Right cardiac atrium (tissue), 5 donors: ENCODE measurements at places on chromosomes 6 and 20. TPM values are rescaled to one million over a fixed set of nuclear protein-coding genes. Genes with fewer than 3 reads are reported as not detected.

- no peak for DNase-seq
Measured at GRCh38 chr6:42250274-42250931, 32.7 kb upstream of the MRPS10 start.

DNA sequence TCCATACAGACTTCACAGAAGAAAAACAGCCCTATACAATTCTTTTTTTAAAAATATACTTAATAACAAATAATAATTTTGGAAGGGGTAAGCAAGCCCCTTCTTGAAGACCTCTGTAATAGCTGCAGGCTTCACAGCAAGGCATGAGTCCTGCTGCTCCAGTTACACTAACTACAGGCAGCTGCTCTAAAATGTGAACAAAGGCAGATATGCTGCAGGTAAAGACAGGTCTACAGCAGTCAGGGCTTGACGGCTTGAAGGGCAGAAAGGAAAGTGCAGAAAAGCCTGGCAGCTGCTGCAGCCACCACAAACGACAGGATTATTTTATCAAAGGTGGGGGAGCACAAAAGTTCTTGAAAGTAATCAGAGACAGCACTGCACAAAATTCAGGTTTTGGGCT, 11.3 kb downstream of the FAXC start:
- DNase-seq = no peak

GRCh38 chr6:24668997-24669361, 2.1 kb downstream of the ACOT13 start:
- DNase-seq = no peak

Gene CALHM4
- polyA plus RNA-seq = 0.20 TPM

Gene SLC2A10
- polyA plus RNA-seq = 4.6 TPM

Gene TRERF1
- 1.2 TPM for polyA plus RNA-seq

DNA sequence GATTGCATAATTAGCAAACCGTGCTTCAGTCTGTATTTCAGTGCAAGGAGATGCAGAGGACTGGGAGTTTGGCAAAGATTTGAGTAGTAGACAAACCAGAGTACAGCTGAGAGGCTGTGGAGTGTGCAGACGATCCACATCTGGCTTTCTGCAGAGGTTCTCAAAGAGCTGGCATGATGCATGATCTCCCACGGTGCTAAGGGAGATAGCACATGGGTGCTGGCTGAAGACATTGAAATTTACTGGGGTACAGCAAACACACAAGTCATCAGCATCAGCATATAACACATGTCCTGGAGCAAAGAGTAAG, 79.0 kb upstream of the FAM184A start:
- no peak for DNase-seq

Gene CD93
- polyA plus RNA-seq = 14.1 TPM

DNA sequence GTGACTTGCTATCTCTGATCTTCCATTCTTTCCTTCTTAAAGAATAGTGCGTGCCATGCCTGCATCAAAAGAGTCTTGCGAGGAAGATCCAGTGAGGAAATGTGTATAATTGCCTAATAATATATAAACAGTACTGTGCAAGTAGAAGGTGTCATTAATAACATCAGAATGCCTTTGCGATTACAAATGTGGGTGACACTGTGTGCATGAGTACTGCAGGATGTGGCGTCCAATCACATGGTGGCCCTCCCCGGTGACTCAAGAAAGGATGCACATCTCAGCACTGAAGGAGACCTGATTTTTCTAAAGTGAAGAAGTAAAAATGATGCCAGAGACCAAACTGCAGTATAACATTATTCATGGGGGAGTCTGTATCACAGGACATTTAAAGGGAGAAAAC, 107.5 kb upstream of the EDN1 start:
- no peak for DNase-seq
